ENCODE measurements at places on chromosomes 12 and 14.

DNA sequence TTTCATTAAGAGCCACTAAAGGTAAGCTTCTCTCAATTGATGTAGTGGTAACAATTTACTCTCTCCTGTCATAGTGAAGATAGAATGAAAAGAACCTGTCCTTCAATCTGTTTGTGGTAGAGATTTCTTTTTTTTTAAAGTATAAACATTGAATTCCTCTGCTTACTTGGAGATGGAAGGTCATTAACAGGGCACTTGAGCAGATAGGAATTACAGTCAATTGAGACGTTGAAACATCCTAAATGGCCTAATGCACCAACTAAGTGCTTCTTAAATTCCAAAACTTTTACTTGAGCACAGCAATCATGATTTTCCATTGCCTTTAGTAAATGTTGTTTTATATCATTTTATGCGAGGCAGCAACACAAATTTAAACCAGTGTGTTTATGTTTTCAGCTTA, 241.4 kb downstream of the FOXG1 start:
- no peak for DNase-seq

DNA sequence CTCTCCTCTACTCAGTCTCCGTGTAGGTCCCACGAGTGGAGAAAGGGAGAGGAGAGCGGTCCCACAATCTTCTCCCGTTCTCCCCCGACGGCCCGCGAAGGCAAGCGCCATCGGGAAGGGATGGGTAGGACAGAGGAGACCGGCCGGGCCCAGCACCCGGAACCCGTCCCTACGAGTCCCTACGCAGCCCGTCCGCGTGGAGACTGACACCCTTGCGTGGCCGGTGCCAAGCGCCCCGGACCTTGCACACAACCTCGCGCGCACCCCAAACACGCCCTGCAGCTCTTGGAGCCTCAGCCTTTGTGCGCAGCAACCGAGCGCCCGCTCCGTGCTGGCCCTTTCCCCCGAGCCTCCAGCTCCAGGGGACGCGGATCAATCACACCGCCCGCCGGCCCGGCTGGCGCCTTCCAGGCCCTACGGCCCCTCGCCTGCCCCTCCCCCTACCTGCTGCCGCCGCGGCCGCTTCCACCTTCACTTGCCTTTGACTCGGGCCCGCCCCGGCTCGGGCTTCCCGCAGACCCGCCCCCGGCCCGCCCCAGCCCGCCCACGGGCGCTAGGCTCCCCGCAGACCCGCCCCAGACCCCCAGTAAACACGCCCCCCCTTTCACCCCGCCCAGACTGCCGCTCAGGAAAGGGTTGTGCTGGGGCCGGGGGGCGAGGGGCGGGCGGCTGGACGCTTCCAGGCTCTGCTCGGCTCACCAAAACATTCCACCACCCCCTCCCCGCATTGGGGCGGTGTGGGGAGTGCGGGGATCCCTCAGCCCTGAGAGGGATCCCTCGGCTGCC, at the start of gene NDRG2:
Gene NDRG2, minus strand, starts transcription at position 477 of the 786 bp plus-strand sequence. CDS start 1,746 bp downstream, outside the sequence.
- peak; percentile 57 for DNase-seq

DNA sequence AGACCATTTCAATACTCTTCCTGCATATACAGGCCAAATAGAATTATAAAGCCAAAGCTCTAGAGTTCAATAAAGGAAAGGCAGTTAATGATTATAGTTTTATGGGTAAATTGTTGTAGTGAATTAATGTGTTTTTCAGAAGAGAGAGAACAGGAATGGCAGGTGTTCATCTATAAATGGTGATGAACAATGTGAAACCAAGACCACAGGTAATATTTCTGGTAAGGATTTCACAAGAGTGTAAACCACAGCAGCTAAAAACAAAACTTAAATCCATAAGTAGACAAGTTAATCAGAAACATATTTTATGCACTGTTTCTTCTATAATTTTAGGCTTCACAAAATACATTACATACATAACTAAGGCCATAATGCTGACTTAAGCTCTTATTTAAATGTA, 204.4 kb downstream of the SYT1 start:
- no peak for DNase-seq

- no peak for DNase-seq
Observed at GRCh38 chr14:24911324-24912109, 138.4 kb downstream of the STXBP6 start.

GRCh38 chr14:95697764-95698163, 11.5 kb downstream of the TCL1B start:
- no peak for DNase-seq

Data from activated T-helper 1 cell treated with anti-CD3 and anti-CD28 coated beads, Interleukin-2, amount 50 U/mL, for 16 hours (primary cell).